ENCODE measurements at places on chromosomes 12 and 14.

GRCh38 chr14:21015312-21015711 is 9.5 kb downstream of the NDRG2 start:
- DNase-seq = no peak

DNA sequence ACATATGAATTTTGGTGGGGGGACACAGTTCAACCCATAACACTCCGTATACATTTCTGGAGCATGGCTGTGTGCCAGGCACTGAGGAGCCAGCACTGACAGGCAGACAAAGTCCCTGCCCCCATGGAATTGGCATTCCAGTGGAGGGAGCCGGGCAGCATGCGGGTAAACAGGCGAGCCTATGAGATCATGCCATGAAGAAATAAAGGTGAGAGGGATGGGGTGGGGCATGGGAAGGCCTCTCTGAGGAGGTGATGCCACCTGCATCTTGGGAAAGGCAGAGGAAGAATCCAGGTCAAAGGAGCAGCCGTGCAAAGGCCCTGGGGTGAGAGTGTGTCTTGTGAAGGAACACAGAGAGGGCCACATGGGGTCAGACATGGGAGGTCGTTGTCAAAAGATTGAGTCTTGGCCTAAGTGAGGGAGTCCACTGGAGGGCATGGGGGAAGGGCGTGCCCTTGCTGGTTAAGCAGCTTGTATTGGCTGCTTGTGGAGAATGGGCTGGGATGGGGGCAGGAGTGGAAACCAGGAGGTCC is 3.6 kb downstream of the OTUB2 start:
- DNase-seq = no peak

DNA sequence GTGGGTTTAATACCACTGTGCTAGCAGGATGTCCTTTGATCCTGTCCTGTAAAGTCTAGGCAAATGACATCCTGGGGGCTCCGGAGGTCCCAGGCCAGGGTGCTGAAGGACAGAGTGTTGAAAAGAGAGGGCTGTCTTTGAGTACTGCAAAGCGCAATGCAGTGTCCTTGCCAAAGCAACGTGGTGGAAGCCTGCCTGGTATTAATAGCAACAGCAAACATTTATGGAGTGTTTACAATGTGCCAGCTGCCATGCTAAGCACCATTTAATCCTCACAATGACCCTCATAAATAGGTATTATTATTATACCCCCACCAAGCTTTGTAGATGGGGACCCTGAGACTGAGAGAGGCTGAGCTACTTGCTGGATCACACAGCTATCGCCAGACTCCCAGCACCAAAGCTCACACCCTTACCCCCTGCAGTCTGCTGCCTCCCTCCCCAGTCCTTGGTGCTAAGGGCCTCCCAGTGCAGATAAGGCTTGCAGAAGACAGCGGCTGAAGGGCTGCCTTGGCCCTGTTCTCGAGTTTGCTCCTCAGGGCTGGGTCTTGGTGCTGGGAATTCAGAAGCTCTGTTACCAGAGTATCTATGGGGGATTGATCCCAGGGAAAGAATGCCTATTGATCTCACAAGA is 427.7 kb downstream of the FUT8 start:
- no peak for DNase-seq

- no peak for DNase-seq
Observed at GRCh38 chr12:97912943-97913342, 450.3 kb downstream of the RMST start.

DNA sequence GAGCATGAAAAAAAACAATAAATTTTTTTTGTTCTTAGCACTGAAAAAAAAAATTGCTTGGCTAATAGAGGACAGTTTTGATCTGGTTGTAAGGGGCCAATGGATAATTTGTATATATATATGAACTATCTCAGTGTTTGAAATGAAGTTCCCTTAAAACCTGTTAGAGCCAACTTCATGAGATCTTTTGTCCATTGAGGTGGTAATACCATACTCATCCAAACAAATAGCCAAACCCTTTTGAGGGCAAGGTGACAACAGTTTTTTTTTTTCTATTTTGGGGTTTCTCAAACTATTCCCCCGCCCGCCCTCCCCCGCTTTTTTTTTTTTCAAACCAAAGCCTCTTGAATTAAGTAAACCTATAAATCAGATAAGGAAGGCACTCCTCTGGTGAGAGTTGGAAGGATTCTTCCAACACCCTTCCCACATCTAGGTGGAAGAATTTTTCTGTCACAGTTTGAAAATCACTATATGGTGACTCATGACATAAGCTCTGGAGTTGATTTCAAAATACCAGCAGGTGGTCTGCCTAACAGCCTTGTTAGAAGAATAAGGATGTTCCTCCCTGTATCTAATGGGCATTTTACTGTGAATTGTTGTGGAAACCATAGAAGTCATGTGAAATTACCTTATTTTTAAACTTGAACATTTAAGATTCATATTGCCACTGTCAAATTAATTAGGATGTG is 10.2 kb downstream of the ARHGAP5 start:
- DNase-seq = peak; percentile 10

- no peak for DNase-seq
Observed at GRCh38 chr14:69300601-69301221, 40.8 kb downstream of the GALNT16 start.

DNA sequence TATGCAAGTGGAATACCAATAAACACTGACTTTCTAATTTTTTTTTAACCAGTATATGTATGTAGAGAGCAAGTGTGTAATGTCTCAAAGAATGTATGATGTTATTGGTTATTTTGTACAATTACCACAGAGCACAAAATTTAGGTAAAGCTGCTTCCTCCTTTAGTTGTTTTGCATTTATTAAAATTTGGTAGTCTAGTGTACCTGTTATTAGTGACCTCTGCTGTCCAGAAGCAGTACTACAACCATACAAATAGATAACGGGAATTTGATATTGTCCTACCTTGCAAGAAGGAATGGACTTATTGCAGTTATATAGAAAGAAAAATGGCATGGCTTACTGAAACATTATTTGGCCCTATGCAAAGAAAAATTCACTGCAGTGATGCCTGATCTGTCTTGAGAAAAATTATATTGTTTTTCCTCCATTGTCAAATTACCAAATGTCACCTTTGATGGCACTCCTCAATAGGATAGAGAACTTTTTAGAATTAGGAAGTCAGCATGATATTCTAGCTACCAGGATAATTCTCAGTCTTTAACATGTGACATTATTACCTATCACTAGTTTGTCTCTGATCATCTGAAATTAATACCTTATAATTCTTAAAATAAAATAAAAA is 153.9 kb upstream of the RMST start:
- peak; percentile 73 for DNase-seq

All from SK-MEL-5 (cell line).